ENCODE measurements at places on chromosomes 11 and 22.

- no peak for DNase-seq
These were observed 286.2 kb upstream of the NARS2 start for GRCh38 chr11:78860720-78861422.

- DNase-seq = peak; percentile 79
These were observed 435 bp upstream of the TAF6L start for GRCh38 chr11:62770778-62771143.

DNA sequence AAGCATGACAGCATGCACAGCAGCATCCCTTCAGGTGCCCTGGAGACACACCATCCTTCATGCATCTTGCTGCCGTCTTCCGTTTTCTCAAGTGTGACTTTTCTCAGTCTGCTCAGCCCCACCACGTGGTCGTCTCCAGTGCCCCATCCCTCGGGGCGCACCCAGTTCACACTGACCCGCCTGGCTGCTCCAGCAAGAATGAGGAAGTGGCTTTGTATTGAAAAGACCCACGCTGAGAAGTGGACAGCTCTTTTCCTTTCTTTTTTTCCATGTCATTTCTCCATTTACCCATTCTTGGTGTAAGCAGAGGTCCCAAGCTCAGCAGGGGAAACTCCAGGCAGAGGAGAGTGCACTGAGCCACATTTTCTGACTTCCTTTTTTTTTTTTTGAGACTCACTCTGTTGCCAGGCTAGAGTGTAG lies 14.5 kb downstream of the SERPINH1 start:
- DNase-seq = no peak

GRCh38 chr11:78727816-78728215 lies 153.2 kb upstream of the NARS2 start:
- DNase-seq = no peak

- no peak for DNase-seq
These were observed 14.9 kb upstream of the NAV2 start for GRCh38 chr11:19697721-19698121.

- peak; percentile 71 for DNase-seq
These were observed 25.7 kb upstream of the CTR9 start for GRCh38 chr11:10725114-10725906.

DNA sequence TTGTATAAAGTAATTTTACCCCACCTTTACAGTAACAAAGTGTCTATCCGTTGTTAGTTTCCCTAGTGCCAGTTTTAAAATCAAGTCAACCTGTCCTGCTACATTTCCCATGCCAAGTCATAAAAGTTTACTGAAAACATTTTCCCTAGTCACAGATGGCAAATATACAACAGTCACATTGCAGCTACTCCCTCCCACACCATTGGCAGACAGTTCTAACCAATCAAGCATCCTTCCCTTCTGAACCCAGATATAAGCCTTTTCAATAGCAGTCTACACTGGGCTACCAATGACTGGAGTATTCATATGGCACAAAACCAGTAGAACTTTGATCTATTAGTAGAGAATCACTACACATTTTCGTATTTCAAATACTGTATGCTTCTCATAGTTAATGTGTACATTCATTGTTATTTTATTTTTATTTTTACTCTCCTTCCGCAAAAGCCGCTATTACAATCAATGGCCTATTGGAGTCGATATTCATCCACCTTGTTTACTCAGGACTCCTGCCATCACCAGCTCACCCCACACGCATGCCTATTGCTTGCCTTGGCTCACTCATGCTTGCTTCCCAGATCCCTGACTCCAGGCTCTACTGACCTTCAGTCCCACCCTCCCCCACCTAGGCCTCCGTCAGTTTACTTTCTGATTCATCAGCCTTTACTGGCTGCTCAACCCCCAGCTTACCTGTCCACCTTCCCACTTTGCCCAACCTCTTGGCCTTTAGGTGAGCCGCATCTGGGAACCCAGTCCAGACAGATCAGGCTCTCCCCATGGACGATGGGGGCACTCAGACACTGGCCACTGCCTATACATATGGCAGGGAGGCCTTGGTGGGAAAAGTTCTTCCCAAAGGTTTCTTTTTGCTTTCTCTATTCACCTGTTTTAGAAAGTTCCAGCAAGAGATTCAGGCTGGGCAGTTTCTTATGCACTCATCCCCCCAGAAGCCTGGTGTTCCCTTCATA lies 408.4 kb downstream of the SOX6 start:
- no peak for DNase-seq

- DNase-seq = no peak
These were observed 5.4 kb downstream of the ATM start for GRCh38 chr11:108228251-108228650.

- no peak for DNase-seq
These were observed 703.3 kb upstream of the ANO5 start for GRCh38 chr11:21489416-21490115.

GRCh38 chr11:129930743-129931142 lies 35.4 kb upstream of the NFRKB start:
- no peak for DNase-seq

DNA sequence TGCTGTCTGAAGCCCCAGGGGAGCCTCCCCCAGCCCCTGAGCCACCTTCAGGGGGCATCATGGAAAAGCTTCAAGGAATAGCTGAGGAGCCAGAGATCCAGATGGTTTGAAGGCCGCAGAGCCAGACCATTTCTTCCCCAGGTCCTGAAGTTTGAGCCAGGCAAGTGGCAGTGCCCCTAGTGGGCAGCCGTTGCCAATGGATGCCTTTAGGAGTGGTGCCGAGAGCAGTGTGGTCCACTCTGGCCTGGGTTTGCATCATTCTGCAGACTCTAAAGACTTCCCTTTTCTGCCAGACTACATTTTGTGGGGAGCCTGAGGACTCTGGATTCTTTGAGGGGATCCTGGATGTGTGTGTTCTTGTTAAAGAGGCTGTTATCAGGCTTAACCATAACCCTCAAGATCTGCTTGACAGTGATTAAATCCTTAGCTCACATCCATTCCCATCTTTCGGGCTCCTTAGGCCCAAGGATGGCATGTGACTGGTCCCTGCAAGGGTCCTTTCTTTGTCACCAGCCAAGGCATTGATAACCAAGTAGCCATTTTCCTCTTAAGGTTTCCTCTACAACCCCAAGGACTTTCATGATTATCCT lies 13.1 kb downstream of the HINFP start:
- DNase-seq = no peak

DNA sequence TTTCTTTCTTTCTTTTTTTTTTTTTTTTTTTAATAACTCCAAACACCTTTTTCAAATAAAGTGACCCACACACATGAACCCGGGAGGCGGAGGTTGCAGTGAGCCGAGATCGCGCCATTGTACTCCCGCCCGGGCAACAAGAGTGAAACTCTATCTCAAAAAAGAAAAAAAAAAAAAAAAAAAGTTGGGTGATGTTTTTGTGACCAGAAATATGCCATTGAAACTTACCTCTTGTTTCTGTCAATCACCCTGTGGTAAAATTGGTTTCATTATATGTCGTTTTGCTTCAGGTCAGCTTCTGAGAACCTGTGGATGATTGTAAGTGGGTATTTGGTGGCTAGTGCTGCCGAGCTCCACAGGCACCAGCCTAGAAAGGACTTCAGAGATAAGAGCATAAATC lies 238.8 kb downstream of the TBC1D22A start:
- DNase-seq = peak; percentile 62

DNA sequence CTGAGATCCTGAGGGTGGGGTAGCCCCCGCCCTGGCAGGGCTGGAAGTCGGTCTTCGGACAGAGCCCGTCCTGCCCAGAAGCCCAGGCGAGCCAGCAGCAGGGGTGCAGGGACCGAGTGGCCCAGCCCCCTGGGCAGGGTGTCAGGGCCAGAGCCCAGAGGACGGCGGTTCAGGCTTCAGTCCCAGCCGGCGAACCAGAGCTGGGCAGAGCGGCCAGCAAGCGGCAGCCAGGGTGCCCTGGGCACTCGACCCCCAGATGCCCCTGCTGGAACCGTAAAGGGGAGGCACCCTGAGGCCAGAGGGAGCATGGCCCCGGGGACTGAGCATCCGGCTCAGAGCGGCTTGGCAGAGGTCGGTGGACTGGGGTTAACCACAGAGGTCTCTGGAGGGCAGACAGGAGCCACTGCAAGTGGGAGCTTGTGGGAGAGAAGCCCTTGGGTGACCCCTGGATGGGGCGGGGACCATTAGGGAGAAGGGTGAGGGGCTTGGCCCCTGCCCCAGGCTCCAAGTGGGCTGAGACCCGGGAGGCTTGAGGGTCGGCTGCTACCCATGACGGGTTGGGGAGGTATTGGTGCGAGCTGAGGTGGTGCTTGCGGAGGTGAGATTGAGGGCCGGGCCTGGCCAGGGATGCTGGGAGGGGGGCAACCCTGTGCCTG lies 15.9 kb downstream of the LSP1 start:
- DNase-seq = no peak

DNA sequence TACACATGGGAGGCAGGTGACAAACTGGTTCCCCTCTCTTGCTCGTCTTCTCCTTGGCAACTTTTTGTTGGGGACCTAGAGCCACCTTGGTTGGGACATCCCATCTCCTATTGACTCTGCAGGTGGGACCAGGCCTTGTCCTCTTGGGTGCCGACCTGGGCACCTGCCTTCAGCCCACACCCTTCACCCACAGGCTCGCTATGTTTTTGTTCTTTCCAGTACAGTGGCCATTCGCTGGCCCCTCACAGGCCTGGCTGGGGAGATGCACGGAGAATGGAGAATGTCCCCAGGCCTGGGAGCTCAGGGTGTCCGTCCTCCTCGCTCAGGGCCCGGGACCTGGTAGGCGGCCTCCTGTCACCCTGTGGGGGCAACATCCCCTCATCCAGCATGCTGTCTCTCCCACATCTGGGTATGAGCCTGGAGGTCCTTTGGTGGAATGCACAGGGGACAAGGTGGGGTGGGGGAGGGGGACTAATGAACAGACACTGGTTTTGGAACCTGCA lies 14.9 kb upstream of the OMP start:
- DNase-seq = no peak

DNA sequence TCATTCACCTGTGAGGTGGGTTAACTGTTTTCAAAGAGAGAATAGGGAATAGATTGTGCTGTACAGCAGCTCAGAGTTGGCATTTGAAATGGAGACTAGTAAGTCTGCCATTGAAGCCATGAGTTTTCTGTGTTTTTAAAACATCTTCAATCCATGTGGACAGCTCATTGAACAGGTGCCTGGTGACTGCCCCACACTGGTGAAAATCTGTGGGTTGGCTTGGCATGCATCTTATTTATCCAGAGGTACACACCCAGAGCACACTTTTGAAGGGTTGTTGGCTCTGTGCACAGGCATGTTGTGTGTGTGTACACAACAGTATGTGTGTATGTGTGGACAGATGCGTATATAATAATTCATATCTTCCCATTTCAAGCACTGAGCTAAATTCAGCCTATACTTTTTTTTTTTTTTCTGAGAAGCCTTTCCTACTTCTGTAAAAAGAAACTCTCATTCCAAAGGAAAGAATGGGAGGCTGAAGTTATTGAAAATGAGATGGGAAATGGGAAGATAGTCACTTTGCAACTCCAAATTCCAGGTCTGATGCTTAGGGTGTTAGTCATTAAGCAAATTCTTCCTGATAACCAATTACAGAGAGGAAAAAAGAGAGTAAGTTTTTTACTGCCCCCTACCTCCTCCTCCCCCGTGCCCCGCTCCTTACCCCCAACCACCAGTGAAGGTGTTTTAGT lies 7.0 kb upstream of the LYVE1 start:
- no peak for DNase-seq

GRCh38 chr11:11442791-11443190 lies 89.7 kb upstream of the CSNK2A3 start:
- no peak for DNase-seq

DNA sequence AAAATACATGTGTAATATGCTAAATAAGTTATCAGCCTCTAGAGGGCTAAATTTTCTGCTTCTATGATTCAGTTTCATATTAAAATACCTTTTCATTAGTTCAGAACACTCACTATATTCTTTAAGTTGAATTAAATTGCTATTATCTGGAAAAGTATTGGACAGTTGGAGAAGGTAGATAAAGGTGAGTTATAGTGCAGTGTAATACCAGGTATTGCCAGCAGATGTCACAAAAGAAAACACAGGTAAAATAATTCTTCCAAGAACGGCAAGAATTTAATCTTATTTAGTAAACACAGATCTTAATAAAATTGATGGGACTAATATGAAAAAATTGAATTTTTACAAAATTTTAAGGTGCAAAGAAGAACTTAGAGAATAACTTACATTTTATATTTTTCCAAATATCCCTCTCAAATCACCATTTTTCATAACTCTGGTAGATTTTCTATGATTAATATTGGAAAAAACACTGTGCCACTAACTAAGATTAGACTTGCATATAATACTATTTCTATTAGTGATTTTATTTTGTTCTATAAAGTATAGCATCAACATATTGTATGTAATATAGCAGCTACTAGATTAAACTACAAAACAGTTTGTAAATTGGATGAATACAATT lies 1.7 kb upstream of the LRRC4C start:
- no peak for DNase-seq

DNA sequence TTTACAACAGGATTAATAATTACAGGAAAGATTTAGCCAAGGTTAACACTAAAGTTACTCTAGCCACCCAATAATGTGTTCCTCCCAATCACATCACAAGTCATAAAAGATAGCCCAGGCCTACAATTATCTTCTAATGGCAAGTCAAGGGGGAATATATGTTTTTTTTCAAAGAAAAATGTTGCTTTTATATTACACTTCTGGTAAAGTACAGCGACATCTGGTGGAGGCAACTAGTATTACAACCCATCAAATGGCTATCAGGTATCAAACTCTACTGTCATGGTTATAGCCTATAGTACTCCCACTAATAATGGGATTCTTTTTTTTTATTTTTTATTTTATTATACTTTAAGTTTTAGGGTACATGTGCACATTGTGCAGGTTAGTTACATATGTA lies 71.8 kb downstream of the XRRA1 start:
- no peak for DNase-seq

- DNase-seq = no peak
These were observed 24.6 kb downstream of the STIM1 start for GRCh38 chr11:3879967-3880542.

- no peak for DNase-seq
These were observed 652.1 kb upstream of the CHORDC1 start for GRCh38 chr11:90874986-90875385.

GRCh38 chr11:27296497-27296896 lies 66.5 kb downstream of the CCDC34 start:
- no peak for DNase-seq

DNA sequence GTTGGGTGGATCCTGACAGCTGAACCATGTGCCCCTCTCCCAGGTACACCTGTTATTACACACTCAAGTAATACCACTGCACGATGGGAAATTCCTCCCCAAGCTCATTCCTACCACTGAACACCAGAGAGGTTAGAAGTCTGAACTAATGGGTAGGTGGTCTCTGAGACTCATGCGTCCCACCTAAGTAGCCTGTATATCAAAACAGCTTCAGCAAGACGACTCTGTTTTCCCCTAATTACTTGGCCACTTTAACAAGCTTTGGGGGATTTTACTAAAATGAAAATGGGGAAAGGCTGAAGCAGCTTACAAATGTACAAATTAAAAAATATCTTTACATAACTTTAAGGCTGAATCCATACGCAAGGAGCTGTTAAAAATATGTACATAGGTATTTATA lies 29.4 kb downstream of the LGR4 start:
- no peak for DNase-seq

Data from activated CD4-positive, alpha-beta T cell treated with anti-CD3 and anti-CD28 coated beads, Interleukin-2, amount 10 ng/mL, durations not matched to agents 24 days and 14 days (primary cell).